ENCODE measurements at places on chromosomes 2 and 18.

- DNase-seq, result no peak
Observed at GRCh38 chr2:205969584-205969983, 116.4 kb downstream of the INO80D start.

GRCh38 chr18:22689712-22690111, 243.4 kb upstream of the RBBP8 start:
- no peak for DNase-seq

GRCh38 chr2:204024503-204024902, 87.9 kb downstream of the ICOS start:
- no peak for DNase-seq

GRCh38 chr2:127562936-127563335, 27.5 kb downstream of the MYO7B start:
- no peak for DNase-seq

DNA sequence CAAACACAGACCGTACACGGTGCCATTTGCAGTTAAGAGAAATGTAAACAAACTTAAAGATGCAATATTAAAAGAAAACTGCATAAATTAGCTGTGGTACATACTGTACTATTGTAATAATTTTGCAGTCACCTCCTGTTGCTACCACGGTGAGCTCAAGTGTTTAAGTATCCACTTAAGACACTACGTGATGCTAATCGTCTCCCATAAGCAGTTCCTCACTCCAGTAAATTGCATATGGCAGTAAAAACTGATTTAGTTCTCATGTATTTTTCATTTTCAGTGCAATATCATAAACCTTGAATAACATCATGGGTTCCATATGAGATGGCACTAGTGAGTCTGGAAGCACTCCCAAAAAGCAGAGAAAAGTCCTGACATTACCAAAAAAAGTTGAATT, 14.4 kb downstream of the CLEC4F start:
- no peak for DNase-seq

- DNase-seq, result no peak
Observed at GRCh38 chr2:139162957-139163356, 382.8 kb upstream of the NXPH2 start.

GRCh38 chr2:227241005-227241404, 76.6 kb downstream of the COL4A3 start:
- DNase-seq, result no peak

GRCh38 chr2:74497777-74498499, 1.5 kb downstream of the LBX2 start:
- DNase-seq, result no peak

DNA sequence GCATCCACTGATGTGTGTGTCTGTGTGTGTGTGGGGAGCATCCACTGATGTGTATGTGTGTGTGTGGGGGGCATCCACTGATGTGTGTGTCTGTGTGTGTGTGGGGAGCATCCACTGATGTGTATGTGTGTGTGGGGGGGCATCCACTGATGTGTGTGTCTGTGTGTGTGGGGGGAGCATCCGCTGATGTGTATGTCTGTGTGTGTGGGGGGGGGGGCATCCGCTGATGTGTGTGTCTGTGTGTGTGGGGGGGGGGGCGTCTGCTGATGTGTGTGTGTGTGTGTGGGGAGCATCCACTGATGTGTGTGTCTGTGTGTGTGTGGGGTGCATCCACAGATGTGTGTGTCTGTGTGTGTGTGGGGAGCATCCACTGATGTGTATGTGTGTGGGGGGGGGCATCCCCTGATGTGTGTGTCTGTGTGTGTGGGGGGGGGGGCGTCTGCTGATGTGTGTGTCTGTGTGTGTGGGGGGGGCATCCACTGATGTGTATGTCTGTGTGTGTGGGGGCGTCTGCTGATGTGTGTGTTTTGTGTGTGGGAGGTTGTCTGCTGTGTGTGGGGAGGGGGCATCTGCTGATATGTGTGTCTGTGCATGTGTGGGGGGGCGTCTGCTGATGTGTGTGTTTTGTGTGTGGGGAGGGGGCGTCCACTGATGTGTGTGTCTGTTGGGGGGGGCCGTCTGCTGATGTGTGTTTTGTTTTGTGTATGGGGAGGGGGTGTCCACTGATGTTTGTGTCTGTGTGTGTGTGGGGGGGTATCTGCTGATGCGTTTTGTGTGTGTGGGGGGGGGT, 125.9 kb downstream of the NFATC1 start:
- no peak for DNase-seq

- DNase-seq, result no peak
Observed at GRCh38 chr2:60468382-60469085, 84.9 kb downstream of the BCL11A start.

GRCh38 chr2:168136392-168136977, 110.9 kb downstream of the STK39 start:
- no peak for DNase-seq

DNA sequence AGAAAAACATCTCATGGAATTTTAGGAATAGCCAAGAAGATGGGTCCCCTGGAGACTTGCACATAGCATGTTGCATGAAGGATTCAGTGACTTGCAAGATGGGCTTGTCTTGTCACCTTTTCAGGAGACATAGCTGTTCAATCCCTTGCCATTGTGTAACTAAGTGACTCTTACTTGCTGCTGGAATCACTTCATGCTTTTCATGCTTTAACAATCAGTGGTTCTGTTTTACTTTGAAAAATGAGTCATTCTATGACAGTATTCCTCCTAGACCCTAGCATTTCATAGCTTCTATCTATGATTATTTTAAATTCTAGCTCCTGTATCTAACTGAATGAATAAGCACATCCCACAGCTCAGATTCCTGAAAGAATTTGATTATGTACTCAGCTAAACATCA, 2.8 kb downstream of the KYNU start:
- DNase-seq, result no peak

- DNase-seq, result no peak
Observed at GRCh38 chr2:12081481-12082210, 335.2 kb downstream of the LPIN1 start.

DNA sequence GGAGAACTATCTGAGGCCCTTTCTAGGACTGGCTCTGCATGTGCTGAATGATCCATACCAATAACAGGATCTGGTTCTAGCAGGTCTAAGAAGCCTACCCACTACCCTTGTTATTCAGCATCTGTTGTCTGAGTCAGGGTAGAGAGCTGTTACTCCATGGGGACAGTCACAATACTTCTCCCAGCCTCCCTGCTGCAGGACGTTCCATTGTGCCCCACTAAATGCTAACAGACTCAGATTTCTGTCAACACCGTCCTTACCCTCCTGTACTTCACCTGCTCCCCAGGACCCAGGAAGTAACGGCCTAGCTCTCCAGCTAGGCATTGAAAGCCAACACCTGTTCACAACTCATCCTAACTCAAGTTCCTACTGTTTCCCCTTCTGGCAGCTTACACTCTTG, 719.7 kb upstream of the ID2 start:
- no peak for DNase-seq

DNA sequence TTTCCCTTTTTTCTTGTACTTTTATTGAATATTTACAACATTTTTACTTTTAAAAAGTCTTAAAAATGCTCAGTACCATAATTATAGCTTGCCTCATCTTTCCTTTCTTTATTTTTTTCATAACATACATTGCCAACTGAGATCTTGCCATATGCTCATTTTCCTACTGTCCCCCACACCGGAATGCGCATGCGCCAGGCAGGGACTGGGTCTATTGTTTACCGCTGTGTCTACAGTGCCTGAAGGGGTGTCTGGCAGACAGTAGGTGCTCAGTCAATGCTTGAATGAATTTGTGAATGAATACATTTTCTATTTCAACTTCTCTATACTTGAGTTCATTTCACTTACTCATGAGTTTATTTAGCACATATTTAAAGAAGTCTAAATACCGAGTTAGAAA, 158.0 kb downstream of the CYP26B1 start:
- DNase-seq, result no peak

DNA sequence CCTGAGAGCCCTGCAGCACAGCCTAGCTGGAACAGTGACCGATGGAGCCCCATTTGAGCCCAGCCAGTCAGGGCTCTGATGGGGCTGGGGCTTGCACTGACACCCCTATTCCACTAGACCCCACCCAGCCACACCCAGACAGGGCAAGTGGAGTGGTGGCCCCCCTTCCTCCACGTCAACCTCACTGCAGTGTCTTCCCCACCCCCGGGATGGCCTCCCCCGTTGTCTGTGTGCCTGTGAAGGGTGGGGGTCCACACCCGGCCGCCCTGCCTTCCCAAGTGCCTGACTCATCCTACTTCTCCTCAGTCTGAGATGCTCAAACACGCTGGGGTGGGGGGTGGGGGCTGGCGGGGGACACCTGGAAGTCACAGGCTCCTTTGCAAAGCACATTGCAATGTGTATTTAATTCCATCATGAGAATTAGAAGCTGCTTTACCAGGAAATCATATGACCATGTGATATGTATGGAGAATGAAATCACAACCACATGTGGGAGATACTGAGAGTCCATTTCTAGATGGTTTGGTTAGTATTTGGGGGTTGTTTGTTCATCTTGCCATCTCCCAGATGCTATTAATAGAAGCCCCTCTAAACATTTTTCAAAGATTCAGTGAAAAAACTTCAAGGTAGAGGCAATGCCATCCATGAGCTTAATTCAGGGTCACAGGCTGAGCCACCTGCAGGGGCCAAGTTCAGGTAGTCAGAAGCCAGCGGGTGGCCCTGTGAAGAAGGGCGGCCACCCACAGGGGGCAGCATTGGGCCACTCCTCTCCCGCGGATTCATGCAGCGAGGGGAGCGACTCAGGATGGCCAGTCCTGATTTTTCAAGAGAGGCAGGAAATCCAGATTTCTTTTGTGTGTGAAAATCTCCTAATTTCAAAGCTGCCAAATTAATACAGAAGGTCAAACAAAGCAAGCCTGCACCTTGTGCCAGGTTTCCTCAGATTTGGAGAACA, 22.7 kb upstream of the GMPPA start:
- DNase-seq, result peak; percentile 67

DNA sequence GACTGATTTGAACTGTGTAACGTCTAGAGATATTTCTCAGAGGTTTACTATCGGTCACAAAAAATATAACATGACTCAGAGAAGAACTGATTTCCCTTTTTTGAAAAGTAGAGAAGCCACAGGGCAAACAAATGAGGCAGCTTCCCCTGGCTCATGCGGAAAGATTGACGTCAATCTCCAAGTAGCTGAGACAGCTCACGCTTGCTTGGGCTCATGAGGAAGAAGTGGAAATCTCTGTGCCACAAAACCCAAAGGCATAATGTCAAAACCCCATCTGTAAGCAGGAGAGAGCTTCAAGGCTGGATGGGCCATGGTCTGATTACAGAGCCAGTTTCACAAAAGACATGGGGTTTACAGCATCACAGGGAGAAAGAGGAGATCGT, 188.1 kb downstream of the ARL4C start:
- no peak for DNase-seq

- no peak for DNase-seq
Observed at GRCh38 chr2:133303150-133303549, 265.1 kb downstream of the NCKAP5 start.

DNA sequence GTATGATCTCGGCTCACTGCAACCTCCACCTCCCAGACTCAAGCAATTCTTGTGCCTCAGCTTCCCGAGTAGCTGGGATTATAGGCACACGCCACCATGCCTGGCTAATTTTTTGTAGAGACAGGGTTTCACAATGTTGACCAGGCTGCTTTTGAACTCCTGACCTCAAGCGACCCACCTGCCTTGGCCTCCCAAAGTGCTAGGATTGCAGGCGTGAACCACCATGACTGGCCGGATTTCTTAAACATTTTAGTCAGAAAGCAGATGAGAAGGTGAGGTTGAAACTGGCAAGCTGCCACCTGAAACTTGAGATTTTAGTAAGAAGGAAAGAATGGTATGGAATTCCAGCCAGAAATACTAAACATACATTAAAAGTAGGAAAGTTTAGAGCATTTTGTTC, 31.9 kb downstream of the KLHL23 start:
- no peak for DNase-seq

DNA sequence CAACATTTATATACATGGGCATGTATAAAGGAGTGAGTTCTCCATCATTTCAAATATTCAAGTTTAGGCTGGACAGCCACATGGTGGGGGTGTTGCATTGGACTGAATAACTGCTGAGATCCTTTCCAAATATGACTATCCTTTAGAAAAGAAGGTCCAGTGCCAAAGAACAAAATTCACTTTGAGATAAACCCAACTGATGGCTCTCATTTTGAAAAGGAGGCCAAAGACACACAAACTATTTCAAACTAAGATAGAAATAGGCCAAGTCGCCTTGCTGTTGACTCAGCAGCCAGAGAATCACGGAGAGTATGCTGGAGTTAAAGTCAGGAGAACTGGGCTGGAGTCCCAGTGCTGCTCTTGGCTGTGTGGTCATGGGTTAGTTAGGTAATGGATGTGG, 204.5 kb upstream of the LRATD1 start:
- no peak for DNase-seq

GRCh38 chr2:191942739-191943103, 95.8 kb upstream of the CAVIN2 start:
- DNase-seq, result no peak

- DNase-seq, result peak; percentile 64
Observed at GRCh38 chr2:30234180-30234971, 3.0 kb downstream of the LBH start.

DNA sequence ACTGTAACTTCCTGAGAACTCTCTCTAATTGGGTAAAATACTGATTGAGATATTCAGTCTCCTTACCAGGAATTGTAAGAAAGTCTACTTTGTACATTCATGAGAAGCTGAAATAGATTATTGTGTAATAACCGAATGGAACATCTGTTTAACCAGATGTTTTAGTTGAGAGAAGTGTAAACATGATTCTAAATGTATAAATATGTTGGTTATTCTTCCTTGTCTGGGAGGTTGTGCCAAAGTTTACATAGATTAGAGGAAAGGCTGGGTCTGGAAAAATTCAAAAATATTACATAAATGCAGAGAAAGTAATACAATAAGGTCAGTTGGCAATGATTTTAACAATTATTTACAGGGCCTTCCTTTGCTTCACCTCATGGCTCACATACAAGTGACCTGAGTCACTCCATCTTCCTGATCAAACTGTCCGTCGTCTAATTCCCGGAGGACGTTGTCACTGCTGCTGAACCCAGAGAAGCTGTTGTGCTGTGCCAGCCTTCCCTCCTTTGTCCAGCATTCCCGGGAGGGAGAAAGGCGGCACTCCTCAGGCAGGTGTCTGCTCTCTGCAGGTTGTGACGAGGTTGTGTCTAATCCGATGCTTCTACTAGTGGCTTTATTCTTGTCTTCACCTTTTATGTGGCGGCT, 55.9 kb downstream of the MOB4 start:
- DNase-seq, result peak; percentile 13

DNA sequence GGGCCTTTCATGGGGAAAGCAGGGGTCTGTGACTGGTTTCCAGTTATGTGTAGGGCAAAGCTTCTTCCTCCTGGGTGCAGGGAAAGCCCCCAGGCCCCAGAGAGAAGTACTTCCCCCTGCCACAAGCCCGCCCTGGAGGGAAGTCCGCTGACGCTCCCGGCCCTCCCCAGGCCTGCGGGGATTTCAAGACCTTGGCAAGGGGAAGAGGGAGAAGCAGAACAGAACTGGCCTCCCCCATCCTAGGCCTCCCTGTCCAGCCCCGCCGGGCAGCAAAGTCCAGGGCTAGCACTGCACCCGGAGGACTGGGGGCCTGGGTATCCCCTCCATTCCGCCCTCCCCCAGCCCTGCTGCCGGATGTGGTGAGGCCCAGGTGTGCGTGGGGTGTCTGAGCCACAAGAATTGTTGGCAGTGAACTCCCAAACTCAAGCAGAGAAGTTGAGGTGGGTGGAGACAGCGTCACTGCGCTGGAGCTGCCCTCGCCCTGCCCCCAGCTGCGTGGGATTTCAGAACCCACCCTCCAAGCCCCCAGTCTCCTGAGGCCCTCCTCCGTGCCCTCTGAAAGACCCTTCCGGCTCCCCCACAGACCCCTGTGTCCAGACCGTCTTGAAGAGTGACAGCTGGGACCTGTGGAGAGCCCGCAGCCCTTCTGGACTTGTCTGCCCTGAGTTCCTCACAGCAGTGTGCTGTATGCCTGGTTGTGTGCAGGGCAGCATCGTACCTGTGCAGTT, 1.1 kb upstream of the DUSP2 start:
- no peak for DNase-seq

- DNase-seq, result peak; percentile 9
Observed at GRCh38 chr2:168118733-168119514, 128.5 kb downstream of the STK39 start.

All from H54 (cell line).